Activated naive CD8-positive, alpha-beta T cell treated with anti-CD3 and anti-CD28 coated beads, Interleukin-2, amount 10 ng/mL, durations not matched to agents 7 days and 5 days (primary cell): ENCODE measurements at places on chromosomes 7 and 10. TPM values are rescaled to one million over a fixed set of nuclear protein-coding genes. Genes with fewer than 3 reads are reported as not detected.

The GOLGA7B gene
- 12.0 TPM for total RNA-seq

The HECW1 gene
- not detected for total RNA-seq

The BUD23 gene
- 58.7 TPM for total RNA-seq

The CLDN15 gene
- 26.6 TPM for total RNA-seq

The PSD gene
- total RNA-seq: 3.6 TPM

The IFIT1B gene
- not detected for total RNA-seq

The SEMA3C gene
- 0.30 TPM for total RNA-seq

The CHRM2 gene
- not detected for total RNA-seq

The AGK gene
- total RNA-seq: 39.9 TPM

The AGR3 gene
- total RNA-seq: not detected

The SHTN1 gene
- 0.61 TPM for total RNA-seq

The ICA1 gene
- total RNA-seq: 0.91 TPM

DNA sequence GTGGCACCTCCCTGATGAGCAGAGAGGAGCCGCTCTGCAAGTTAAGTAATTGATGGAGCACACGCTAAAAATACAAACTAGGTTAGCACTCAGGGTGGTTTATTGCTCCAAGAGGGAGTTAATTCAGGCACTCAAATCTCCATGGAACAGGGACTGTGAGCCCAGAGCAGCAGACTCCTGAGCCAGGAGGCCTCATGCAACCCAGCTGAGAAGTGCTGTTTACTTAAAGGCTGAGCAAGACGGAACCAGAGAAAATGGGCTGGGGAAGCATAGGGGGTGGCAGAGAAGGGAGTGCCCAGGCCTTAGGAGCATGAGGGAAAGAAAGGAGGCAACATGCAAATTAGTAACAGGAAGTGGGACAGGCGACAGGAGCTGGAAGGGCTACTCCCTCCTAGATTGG lies 174.1 kb downstream of the KCNMA1 start:
- DNase-seq: no peak

DNA sequence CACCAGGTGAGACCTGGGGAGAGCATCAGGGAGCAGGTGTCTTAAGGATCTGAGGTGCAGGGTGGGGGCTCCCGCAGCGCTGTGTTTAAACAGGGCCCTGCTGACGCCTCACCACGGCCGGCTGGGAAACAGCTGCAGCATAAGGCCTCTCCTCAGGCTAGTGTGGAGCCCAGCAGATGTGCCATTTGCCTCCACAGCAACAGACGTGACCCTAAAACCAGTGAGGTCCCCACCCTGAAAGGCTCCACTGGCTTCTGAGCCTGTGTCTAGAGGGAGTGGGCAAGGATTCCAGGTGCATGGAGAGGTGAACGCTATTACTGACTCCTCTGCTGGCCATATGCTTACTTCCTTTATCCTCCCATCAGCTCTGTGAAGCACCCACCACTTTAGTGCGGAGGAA lies 47.8 kb downstream of the SYPL1 start:
- DNase-seq: no peak

- no peak for DNase-seq
These were observed 517.8 kb upstream of the CELF2 start for GRCh38 chr10:10499839-10500238.

DNA sequence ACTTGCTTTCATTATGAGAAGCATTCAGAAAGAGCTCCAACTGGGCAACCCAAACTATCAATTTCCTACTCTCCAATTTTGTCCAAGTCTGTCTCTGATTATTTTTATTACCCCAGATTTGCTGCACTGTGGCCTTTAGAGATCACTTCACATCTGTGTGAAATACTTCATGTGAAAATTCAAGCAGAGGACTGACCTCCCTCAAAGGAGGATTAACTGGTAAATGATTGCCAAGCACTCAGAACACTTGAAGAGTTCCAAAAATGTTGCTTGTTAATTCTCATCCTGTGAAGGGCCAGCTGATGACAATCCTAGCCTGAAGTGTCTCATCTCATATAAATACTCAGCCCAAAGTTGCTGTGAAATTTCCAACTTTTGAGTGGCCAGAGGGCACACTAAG lies 182.8 kb upstream of the DGKB start:
- DNase-seq: no peak

GRCh38 chr7:106756884-106757283 lies 95.9 kb upstream of the CCDC71L start:
- no peak for DNase-seq

DNA sequence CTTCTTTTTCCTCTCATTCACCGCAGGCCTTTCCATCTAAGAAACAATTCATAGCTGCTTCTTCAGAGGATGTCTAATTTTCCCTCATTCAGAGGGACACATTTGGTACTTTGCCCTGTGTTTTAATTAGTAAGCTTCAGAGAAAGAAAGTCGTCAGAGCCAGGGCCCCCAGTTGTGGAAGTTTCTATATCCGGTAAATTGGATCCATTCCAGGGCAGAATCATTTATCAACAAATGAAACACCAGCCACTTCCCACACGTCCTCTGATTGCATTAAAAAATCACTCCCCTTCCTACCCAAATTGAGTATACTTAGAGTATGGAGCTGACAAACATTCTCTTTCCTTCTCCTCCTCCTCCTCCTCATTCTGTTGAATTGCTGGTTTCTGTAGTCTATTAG lies 205.8 kb upstream of the HDAC9 start:
- DNase-seq: no peak

DNA sequence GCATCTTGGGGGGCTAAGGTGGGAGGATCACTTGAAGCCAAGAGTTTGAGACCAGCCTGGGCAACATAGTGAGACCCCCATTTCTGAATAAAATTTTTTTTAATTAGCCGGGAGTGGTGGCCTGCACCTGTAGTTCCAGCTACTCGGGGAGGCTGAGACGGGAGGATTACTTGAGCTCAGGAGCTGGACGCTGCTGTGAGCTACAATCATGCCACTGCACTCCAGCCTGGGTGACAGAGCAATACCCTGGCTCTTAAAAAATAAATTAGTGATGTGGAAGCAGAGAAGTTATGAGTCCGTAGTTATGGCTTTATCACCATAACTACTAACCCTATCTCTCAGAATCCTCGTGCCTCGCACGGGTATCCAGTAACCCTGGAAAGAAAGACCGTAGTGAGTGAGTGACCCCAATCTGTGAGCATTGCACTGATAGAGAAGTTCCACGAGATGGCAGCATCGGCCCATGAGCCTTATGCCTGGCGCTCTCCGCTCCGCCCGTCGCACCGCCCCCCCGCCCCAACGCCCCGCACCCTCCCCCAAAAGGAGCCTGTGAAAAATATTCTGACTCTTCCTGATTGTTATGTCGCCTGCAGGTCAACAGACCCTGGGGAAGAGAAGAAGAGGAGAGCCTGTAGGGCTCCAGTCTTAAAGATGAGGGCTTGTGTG lies 4.9 kb upstream of the SLC29A3 start:
- DNase-seq: peak; percentile 61

DNA sequence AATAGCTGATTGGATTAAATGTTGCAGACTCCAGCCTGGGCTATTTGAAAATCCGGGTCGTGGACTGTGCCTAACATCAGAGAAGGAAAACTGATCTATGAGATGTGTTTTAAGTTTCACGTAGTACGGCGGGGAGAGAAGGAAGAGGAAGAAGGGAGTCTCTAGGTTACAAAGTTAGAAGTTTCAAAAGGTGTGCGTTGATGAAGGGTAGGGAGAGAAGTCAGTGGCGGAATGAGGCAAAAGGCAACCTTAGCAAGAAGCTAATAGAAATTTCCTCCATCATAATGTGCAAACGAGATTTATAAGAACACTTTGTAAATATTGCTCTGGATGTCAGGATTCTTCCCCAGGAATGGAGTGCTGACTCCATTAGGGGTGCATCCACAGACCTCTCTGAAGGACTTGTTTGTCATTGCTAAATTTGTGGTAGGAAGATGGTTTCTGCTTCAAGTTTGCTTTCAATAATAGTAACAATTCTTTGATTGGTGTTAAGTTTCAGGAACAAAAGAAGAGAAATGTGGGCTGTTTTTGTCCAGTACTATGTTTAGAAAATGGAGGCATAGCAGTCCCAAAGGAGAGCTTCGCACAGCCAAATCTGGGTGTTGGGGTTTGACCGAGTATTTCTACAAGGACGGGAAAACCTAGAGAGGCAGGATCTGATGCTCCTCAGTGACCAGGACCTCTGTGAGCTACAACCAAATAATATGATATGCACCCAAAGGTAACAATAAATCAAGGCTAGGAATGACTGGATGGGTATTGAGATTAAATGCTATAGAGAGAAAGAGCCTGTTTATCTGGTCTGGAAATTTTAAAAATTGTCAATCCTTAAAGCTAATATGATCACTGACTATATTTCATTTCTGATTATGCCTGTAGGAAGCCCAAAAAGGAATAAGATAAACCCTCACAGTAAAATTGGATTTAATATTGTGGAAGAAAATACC lies 8.2 kb downstream of the TWIST1 start:
- DNase-seq: no peak

- DNase-seq: no peak
These were observed 495 bp downstream of the EIF3B start for GRCh38 chr7:2354939-2355704.

GRCh38 chr10:59895629-59896116 lies 10.7 kb downstream of the CCDC6 start:
- DNase-seq: no peak

- DNase-seq: no peak
These were observed 9.8 kb downstream of the UCMA start for GRCh38 chr10:13224210-13224995.

DNA sequence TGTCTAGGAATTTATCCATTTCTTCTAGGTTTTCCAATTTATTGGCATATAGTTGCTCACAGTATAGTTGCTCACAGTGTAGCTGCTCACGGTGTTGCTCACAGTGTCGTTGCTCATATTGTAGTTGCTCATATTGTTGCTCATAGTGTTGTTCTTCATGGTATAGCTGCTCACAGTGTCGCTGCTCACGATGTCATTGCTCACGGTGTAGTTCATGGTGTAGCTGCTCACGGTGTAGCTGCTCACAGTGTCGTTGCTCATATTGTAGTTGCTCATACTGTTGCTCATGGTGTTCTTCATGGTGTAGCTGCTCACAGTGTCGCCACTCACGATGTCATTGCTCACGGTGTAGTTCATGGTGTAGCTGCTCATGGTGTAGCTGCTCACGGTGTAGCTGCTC lies 7.7 kb upstream of the PRKAR1B start:
- peak; percentile 3 for DNase-seq

GRCh38 chr7:20700453-20701227 lies 85.2 kb downstream of the ABCB5 start:
- DNase-seq: no peak

- no peak for DNase-seq
These were observed 24.8 kb upstream of the EIF5AL1 start for GRCh38 chr10:79487296-79488194.

DNA sequence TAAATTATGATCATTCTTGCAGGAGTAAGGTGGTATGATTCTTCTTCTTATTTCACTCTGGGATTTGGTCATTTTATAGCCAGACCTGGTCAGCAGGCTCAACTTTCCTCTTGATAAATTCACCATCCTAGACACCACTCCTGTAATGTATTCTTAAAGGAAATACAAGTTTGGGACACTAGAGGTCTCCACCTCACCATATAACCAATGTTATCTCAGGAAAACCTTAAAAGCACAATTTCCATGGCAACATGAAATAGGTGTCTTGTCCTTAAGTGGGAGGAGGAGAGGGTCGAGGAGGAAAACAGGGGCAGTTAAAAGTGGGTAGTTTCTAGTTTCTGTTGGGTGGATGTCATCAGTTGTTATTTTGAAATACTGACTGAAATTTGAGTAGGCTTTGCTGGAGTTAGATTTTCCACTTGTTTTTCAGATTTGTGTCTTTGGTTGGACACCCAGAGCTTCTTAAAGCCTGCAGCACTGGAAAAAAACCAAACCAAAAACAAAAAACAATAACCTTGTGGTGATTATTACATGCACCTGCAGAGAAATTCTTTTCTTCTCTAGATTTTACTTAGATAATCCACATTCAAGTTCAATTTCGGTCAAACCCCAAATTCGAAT lies 163.1 kb downstream of the PRKCQ start:
- no peak for DNase-seq

- no peak for DNase-seq
These were observed 903 bp upstream of the NT5C2 start for GRCh38 chr10:103193820-103194529.

GRCh38 chr10:78892338-78893176 lies 176.2 kb upstream of the ZMIZ1 start:
- DNase-seq: no peak

DNA sequence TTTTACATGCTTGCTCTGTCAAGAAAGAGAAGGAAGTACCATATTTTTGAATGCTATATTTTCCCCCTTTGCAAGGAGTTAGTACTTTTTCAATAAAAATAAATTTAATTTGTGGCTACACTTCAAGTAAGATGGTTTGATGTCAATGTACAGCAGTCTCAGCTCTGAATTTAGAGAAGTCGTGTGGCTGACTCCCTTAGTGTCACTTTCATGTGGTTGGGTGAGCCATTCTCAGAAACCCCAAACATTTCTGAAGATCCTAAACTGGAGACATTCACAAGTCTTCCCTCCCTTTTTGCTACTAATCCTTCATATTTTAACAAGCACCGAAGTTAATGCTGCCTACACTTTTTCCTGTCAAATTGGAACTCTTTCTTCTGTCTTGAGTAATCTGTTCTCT lies 244.4 kb downstream of the DYNC1I1 start:
- DNase-seq: no peak

GRCh38 chr7:141754939-141755338 lies 9.0 kb upstream of the TAS2R3 start:
- DNase-seq: no peak

DNA sequence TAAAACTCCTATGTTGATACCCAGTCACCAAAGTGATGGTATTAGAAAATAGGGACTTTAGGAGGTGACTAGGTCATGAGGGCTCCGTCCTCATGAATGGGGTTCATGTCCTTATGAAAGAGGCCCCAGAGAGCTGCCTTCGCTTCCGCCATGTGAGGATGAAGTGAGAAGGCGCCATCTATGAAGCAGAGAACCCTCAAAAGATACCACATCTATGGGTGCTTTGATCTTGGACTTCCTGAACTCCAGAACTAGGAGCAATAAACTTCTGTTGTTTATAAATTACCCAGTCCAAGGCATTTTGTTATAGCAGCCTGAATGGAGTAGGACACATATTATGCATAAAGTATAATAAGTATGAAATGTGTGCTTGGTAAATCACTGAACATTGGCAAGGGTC lies 8.1 kb upstream of the PDSS1 start:
- no peak for DNase-seq

- DNase-seq: no peak
These were observed 75.9 kb downstream of the SORBS1 start for GRCh38 chr10:95485056-95485844.

- peak; percentile 97 for DNase-seq
These were observed 843 bp upstream of the GATA3 start for GRCh38 chr10:8053446-8054243.

- DNase-seq: peak; percentile 53
These were observed 47.5 kb downstream of the FAM53B start for GRCh38 chr10:124696446-124697392.

DNA sequence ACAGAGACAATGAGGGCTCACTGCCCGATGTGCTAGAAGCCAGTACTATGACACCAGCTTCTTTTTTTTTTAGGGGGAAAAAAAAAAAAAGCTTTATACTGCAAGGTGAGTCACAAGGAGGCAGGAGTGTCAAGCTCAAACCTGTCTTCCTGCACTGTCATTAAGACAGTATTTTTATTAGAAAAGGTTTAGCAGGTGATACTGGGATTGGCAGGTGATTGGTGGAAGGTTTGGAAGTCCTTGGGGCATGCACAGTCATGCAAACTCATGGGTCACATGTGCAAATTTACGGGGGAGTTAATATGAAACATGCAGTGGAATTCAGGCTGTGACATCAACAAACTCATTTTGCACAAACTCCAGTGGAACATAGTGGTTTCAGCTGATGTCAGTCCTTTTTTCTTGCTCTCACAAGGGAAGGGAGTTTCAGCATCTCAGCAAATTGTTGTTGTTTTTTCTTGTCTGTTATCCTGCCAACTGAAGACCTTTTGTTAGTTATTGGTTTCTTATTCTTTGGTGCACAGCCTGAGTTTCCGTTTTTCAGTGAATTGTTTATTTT lies 530.6 kb downstream of the ANKRD7 start:
- DNase-seq: no peak
